ENCODE measurements at places on chromosomes 2 and 18.

DNA sequence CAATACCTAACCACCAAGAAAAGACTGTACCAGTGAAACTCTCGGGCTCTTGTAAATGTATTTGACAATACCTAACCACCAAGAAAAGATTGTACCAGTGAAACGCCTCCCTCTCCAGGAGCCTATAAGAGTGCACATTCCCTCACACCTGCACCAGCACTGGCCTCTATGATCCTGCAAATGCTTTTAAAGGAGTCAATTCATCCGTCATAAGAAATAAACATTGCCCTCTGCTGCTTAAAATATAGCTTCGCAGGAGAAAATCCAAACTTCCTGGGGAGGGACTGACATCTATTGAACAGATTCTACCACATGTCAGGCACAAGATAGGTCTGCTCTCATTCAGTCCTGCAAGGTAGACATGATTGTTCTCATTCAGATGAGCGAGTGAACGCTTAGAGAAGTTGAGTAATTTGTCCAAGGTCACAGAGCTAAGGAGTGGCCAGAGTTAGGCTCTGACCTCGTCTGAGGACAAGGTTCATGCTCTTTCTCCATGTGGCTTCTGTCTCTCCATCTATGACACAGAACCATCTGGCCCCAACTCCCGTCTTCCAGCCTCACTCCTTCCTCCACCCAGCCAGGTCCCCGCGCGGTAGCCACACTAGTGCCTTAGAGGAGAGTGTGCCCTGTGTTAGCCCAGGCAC is 38.7 kb downstream of the MCFD2 start:
- peak; percentile 76 for DNase-seq

DNA sequence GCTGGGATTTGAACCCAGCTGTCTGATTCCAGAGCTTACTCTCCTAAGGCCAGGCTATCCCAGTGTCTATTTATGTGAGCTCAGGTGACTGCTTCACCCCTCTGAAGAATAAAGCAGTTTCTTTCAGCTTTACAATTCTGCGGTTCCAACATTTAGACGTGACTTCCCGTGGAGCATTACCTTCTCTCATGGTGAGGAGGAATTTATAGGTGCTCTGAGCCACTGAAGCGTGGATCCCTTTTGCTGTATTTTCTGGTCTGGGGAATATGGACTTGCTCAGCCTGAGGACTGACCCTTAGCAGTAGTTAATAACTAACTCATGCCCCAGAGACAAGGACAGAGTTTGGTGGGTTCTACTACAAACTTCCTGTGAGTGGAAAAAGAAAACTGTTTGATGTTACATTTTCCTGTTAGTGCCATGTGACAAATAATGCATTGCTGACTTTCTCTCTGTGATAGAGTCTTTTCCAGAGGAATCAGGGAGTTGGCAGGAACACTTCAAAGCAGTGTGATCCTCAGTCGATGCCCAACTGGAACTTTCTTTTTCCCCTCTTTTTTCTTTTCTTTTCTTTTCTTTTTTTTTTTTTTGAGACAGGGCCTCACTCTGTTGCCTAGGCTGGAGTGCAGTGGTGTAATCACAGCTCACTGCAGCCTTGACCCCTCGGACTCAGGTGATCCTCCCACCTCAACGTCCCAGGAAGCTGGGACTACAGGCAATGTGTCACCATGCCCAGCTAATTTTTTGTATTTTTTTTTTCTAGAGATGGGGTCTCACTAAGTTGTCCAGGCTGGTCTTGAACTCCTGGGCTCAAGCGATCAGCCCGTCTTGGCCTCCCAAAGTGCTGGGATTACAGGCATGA is 21.9 kb downstream of the CASP10 start:
- DNase-seq: no peak

GRCh38 chr2:235170536-235171521 is 219.0 kb downstream of the SH3BP4 start:
- peak; percentile 94 for DNase-seq

DNA sequence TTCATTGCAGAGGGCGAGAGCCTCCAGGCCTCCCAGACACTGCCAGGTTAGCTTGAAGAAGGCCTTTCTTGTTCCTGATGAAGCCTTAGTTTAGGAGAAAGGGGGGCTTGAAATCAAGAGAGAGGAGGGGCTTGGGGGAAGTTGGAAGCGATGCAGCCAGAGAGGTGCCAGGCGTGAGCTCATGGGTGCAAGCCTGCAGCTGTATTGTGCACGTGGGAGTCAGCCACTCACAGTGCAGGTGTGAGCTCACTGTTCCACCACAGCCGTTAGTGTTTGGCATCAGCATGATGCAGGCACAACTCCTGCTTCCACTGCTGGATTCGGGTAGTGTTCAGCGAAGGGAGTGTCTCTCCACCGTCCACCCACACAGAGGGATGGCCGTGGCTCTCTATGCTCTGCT is 68.4 kb upstream of the ALPP start:
- no peak for DNase-seq

- no peak for DNase-seq
These were observed 305.8 kb upstream of the GULP1 start for GRCh38 chr2:187985923-187986322.

DNA sequence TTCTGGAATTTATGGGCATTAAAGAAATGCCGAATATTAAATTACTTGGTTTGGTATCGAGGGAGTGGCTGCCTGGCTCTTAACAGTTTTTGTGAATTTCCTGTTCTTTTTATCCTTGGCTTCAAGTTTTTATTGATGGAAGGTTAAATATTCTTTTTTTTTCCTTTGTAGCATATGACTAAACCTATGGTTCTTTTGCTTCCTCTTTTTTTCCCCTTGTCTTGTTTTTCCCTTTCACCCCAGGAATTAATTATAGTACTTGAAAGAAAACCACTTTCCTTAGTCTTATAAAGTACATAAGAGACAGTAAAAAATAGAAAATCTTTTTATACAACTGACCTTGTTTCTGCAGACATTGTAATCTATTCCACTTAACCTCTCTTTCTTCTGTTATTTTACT is 42.4 kb downstream of the MGAT5 start:
- DNase-seq: no peak

DNA sequence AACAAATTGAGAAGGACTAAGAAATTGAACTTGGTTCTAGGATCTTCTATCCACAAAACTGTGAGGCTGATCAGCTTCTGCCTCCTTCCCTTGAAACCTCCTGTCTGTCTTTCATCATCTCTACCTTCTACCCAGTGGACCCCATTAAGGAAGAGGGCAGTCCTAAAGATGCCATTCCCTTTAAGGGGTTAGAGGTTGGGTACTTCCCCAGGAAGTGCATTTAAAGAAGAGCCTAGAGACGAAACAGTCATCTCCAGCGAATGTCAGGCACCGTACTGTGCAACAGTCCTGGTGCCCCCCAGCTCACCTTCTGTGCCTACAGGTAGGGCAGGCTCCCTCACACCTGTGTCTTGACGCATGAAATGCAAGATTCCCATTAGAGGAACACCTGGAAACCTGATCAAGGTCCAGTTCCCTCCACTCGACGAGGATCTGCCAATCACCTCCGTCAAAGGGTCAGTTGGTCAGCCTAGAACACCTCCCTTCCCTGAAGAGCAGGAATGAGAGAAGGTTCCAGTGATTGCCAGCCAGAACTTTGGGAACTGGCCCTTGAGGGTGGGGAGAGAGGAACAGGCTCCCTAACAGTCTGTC is 20.9 kb downstream of the LOXHD1 start:
- no peak for DNase-seq

Data from EL (cell line).